ENCODE measurements at places on chromosomes 12 and 14.
A peak's percentile ranks its signal among the peaks of the same experiment; 100 is the strongest.

DNA sequence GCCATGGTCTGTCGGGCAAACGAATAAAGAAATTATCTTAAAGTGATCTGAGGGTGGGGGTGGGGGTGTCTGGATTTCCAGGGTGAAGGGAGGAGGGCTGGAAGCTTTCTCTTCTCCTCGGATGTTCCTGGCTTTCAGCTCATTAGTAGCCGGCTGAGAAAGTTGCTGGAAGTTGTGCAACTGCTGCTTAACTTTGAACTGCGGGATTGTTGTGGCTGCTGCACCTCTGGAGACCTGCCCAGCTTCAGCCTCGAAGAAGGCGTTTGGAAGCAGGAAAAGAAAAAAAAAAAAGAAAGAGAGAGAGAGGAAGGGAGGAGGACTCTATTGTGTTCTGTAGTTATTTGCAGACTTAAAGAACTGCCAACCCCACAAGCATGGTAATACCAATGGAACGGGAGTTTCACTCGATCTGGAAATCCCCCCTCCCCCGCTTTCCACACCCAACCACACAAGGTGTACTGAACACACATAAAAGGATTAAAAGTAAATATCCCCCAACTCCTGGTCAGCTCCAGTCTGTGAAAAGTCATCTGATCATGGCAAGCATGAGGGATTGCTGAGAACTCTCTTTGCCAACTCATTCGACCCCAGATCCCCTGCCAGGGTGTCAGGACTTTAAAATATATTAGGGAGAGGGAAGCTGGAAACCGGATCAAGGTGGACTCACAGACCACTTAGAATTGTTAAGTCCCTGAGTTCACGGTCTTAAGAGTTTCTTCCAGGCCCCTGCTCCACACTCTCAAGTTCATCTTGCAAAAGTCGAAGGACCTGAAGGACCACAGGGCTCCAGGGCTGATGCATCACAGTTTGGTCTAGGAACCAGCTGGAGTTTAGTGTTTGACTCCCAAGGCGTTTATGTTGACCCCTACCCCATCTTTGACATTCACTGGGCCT, at the start of gene RASSF9:
Gene RASSF9, minus strand, starts transcription at position 213 of the 894 bp plus-strand sequence. Its CDS starts 208 bp downstream, at position 5.
- DNase-seq: no peak

DNA sequence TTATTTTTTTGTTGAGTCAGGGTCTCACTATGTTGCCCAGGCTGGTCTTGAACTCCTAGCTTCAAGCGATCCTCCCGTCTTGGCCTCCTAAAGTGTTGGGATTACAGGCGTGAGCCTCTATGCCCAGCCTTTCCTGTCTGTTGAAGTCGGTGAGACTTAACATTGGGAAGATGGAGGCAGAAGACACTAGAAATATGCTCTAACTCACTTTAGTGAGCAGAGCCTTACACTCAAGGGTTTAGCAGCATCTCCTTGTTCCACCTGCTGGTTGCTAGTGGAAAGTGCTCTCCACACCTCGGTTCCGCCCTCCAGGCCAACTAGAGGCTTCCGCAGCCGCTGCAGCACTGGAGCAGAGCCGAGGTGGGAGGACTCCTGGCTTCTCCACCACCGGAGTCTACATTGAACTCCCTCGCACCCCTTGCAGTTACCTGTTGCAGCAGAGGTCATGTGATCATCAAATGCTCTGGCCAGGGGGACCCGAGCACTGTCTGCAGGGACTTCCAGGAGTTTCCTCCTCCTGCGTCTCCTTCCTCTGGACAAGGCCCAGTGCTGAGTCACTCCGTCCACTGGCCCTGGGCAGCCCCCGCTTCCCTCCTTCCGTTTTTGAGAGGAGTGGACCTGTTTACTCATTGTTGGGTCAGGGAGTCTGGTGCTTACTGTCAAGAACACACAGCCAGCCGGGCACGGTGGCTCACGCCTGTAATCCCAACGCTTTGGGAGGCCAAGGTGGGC, 9.4 kb upstream of the HVCN1 start:
- peak; percentile 12 for DNase-seq

- no peak for DNase-seq
Measured at GRCh38 chr12:131833288-131833895, 5.2 kb downstream of the MMP17 start.

DNA sequence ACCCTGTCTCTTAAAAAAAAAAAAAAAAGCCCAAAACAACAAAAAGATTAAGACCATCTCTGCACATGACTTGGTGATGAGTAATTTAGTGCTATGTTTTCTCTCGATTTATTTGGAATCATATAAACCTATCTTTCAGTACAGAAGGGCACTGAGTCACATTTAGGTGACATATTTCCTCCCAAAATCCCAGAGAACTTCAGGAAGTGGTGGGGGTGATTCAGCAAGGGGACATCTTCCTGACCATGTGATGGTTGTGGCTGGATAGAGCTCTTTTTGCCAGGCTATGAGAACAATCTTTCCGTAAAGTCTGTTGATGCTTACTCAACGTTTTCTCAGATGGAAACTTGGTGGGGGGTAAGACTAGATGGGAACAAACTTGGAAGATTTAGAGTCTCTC, 50.0 kb downstream of the PPFIBP1 start:
- no peak for DNase-seq

DNA sequence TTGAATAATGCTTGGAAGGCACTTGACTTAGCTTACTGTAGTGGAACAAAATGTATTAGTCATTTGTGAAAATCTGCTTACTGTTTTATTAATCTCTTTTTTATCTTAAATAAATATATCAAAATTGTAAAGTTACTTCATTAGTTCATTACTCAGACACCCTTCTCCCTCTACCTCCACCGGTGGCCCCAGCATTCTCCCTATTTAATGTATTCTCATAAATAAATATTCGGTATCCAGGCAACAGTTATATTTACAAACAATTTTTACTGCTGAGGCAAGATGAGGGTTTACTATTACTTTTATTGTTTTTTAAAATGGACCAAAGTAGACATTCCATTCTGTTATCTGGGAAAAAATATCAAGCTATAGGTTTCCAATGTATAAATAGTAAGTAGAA, 19.6 kb upstream of the ALX1 start:
- DNase-seq: no peak

GRCh38 chr12:64521833-64522232, 69.9 kb downstream of the TBK1 start:
- no peak for DNase-seq

GRCh38 chr14:98692832-98693231, 579.2 kb downstream of the BCL11B start:
- DNase-seq: no peak

GRCh38 chr12:113056631-113057488, at the start of gene DTX1:
TSS of gene DTX1 (plus strand) at chr12:113056730. CDS start at chr12:113058193, 1,463 bp downstream.
- peak; percentile 35 for DNase-seq

GRCh38 chr12:91017511-91018263, 12.9 kb upstream of the EPYC start:
- no peak for DNase-seq

- no peak for DNase-seq
Measured at GRCh38 chr14:61878931-61879330, 116.7 kb downstream of the SNAPC1 start.

DNA sequence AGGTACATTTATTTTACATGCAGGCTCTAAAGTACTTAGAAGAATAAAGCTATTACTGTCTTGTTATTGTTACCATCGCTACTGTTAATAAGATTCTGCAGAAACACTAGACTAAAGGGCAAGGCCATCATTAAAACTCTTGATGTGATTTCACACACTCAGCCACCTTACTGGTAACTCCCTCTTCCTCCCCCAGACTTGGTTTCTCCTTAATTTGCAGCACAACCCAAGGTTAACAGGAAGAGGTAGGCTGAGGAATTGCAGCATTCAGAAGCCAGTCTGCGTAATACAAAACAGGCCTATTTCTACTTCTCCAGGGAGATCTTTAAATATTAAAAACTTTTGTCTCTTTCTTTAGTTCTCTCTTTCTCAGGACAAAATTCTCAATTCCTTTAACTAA, 210.3 kb downstream of the BTG1 start:
- no peak for DNase-seq

GRCh38 chr12:57632958-57633840, at the start of gene B4GALNT1:
TSS of gene B4GALNT1 (minus strand) at chr12:57633201. CDS start at chr12:57632132, 1,069 bp downstream.
- DNase-seq: peak; percentile 51

GRCh38 chr14:59435987-59436386, 29.2 kb downstream of the GPR135 start:
- no peak for DNase-seq

GRCh38 chr12:114504311-114504710, 98.4 kb upstream of the TBX5 start:
- DNase-seq: no peak

DNA sequence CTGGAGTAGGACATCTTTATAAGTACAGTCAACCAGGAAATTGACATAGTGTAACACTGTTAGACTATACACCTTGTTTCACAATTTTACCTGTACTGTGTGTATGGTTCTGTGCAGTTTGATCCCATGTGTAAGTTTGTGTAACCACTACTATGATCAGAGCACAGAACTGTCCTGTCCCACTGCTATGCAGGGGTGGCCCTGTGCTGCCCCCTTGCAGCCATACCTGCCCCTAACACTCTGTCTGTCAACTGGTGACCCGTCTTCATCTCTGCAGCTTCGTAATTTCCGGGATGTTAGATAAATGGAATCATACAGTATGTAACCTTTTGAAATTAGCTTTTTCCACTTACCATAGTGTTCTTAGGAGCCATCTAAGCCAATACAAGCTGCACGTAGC, 58.7 kb upstream of the RD3L start:
- no peak for DNase-seq

DNA sequence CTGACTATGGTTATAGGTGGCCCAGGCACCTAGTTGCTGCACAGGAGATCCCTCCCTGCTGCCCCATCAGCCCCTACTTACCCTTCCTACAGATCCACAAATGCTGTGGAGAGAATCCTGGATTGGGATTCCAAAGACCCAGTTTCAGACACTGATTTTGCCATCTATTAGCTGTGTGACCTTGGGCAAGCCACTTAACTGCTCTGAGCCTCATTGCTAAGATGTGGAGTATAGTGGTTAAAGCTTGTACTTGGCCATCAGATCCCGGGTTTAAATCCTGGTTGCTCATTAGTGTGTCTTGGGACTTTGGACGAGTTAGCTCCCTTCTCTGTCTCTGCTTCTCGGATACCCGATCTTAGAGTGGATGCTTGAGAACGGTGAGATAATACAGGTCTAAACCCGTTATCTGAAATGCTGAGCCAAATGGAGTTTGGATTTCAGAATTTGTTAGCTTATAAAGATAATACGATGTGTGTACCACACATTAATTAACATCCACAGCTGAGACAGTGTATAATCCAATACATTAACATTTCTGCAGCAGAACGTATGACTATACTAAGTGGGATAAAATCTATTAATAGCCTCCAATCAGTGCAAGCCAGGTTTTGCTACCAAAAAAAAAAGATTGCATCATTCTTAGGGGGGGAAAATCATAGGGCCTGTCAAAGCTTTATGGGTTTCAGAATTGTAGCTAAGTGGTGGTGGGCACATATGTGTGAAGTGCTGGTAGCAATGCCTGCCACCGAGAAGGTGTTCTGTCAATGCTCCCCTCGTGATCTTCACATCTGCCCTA, 16.0 kb downstream of the PROX2 start:
- no peak for DNase-seq

- no peak for DNase-seq
Measured at GRCh38 chr12:79591988-79592387, 98.8 kb downstream of the PAWR start.

- no peak for DNase-seq
Measured at GRCh38 chr14:83171761-83172160, 1638.1 kb upstream of the SEL1L start.

DNA sequence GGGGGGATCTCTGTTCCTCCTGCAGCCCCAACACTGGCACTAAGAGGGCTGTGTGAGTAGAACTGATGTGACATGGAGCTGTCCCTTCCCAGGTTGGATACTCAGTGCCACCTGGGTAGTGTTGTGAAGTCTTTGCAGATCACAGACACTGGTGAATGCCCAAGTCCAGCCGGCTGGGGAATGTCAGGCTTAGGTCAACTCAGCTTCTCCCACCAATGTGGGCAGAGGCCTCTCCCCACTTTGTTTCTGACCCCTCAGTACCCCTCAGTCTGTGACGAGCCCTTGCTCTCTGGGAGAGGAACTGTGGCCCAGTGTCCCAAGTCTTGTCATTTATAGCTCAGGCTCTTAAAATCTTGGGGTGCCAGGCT, 11.3 kb downstream of the SLC25A29 start:
- DNase-seq: no peak

DNA sequence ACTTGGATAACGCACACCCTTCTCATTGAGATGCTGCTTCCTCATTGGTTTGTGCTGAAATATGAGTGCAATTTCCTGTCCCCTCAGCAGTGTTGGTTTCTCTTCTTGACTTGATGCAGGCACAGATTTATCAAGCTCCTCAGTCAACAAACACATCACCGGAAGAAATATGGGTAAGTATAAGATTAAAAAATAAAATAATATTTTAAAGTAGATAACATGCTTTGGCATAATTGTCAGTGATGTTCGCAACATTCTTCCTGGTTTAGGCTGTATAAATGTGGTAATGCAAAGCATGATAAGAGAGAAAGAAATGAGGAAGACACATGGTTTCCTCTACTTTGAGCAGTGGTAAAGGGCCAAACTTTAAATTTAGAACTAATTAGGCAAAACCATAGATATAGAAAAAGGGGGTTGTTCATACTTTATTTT, at the start of gene GPR65:
Gene GPR65, plus strand, starts transcription at position 86 of the 432 bp plus-strand sequence. CDS start 5,713 bp downstream, outside the sequence.
- DNase-seq: no peak

DNA sequence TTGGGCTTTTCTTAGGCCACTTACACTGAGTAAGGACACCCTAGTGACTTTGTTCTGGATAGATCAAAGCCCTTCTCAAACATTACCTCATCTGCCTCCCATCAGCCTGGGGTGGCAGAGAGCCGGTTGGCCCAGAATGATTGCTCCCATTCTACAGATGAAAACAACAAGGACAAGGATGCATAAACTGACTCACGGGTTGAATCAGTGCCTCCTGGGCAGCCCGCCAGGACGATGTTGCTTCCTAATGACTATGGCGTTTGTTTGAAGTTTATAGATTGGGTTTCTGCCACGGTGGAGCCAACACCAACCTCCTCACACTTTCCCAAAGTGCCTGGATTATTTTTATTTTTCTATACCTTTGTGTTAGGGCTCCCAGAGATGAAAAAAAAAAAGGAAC, 3.6 kb upstream of the VRK1 start:
- DNase-seq: no peak

- no peak for DNase-seq
Measured at GRCh38 chr12:46669720-46670119, 156.1 kb downstream of the SLC38A4 start.

DNA sequence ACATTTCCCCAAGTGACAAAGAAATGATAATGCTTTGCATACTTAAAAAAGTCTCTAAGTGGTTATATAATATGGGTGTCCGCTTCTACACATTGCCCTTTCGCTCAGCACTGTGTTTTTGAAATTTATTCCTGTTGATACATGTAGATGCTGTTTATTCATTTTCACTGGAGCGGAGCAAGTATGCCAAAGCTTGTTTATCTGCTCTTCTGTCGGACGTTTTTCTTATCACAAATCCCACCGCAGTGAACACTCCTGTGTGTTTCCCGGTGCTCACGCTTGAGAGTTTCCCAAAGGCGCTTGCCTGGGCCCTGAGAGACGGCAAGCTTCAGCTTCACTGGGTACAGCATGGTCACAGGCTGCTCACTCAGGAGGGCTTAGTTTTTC, 50.2 kb downstream of the TPCN1 start:
- DNase-seq: no peak

GRCh38 chr14:78673845-78674244, 503.7 kb downstream of the NRXN3 start:
- no peak for DNase-seq
